ENCODE measurements at places on chromosomes 4 and X. TPM values are rescaled to one million over a fixed set of nuclear protein-coding genes. Genes with fewer than 3 reads are reported as not detected.

UGT2B17 gene
- not detected for total RNA-seq

SMIM10L2A gene
- 0.62 TPM for total RNA-seq

F8A3 gene
- 11.2 TPM for total RNA-seq

FAM9C gene
- total RNA-seq = not detected

ZBTB49 gene
- total RNA-seq = 8.7 TPM

DNA sequence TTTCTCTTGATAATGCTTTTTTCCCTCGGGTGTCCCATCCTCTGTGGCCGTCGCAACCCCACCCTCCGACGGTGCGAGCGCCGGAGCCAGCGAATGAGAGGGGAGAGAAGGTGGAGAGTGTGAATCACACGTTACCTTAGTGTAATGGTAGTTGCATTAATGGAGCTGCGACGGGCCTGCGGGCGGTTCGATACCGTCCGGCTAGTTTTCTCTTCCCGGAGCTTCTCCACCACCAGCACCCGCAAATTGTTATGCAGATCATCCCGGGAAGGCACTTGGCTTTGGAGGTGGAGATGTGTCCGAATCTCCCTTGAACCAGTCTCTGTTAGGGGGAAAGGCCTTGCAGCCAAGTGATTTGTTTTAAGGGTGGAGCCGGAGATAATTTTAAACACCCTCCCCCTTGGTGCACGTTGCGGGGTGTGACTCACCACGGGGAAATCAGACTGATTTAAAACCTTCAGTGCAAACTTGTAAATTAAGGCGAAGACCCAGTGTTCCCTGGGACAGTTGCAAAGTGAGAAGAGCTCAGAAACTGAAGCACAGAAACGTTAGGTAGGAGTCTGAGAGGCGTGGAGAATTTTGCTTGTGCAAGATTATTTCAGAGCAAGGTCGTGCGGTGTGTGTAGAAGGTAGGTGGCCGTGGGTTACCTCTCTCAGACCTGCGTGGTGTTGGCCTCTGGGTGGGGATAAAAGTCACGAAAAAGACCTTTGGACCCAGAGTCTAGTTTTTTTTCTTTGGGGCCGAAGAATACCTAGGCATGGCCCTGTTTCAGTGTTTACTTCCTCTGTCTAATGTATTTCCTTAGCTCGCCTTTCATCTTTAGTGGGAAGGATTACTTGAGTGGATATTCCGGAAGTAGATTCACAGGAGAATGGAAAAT lies 1.3 kb downstream of the AFF1 start:
- peak; percentile 73 for DNase-seq

- no peak for DNase-seq
These were observed 118.3 kb downstream of the MGST2 start for GRCh38 chr4:139783741-139784484.

- no peak for DNase-seq
These were observed 12.7 kb downstream of the FRAS1 start for GRCh38 chr4:78069859-78070258.

- DNase-seq = no peak
These were observed 5.1 kb downstream of the CD40LG start for GRCh38 chrX:136652822-136653723.

GRCh38 chrX:56765811-56766553 lies 36.9 kb downstream of the NBDY start:
- DNase-seq = no peak

DNA sequence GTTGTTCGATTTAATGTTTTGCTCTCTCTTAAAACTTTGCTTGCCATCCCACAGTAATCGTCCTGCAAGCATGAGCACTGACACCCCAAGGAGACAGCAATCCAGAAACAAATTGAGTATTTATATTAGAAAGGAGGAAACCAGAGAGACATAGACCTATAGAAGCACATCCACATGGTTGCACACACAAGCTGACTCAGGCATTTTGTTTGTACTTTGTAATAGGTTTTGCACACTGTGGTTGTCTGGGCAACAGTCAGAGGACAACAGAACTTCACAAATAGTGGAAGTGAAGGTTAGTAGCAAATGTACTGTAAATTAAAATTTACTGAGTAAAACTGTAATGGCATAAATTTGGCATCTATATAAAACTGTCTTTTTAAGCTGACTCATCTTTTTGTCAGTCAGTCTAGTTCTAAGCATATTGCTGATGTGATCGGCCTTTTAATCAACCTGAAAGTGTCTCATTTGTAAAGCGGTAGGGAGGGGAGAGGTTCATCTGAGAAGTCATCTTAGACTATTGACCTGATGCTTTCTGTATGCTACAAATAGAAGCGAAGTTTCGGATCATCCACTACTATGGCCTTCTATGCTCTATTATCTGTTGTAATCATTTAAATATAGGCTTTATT lies 1624.7 kb downstream of the ARAP2 start:
- DNase-seq = no peak

DNA sequence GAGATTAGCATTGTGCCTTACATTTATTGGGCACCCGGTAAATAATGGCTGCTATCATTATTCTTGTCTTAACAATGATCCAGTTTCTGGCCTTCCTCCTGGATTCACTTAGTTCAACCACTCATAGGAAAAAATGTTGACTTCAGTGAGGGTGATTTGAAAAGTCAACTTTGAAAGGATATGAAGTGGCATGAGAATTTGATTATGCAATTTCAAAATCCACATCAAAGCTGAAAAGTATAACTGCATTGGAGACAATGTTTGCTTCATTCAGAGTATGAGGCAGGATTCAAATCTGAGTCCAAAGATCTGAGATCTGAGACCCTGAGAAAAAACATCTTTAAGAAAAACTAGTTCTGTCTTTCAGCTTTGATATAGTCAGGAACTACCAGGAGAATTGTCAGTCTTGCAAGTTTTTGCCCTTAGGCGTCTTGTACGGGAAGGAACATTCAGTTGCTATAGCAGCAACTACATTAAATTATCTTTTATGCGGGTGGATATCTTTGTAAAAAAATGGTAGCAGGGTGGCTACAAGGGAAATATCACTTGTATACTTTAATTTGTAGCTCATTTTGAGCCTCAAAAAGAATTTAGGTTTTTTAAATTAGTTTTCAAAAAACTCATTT lies 587.5 kb upstream of the LCORL start:
- DNase-seq = no peak

DNA sequence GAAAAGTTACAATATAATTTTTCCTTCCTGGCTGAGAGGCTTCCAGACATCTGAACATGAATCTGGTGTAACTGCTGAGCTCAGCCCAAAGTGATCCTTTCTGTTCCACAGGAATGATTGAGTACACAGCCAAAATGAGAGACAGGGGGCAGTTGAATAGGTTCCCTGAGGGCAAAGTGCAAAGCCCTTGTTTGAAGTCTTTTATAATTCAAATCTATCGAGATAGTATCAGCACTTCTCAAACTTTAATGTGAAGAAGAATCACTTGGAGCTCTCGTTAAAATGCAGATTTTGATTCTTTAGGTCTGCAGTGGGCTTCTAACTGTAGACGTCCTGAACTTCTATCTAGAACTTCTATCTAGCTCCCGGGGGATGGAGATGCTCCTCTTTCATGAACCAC lies 54.4 kb upstream of the BMP2K start:
- DNase-seq = no peak

DNA sequence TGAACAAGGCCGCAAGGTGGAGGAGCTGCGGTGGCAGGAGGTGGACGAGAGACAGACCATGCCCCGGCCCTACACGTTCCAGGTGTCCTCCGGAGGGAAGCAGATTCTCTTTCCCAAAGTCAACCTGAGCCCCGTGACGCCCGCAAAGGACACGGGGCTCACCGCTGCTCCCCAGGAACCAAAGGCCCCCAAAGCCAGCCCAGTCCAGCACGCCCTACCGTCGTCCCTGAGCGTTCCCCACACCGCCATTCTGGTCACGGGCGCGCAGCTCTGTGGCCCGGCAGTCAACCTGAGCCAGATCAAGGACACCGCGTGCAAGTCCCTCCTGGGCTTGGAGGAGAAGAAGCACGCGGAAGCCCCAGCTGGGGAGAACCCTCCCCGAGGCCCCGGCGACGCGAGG lies 72.2 kb downstream of the AASDH start:
- DNase-seq = no peak
